ENCODE measurements at places on chromosomes 7 and 10. TPM values are rescaled to one million over a fixed set of nuclear protein-coding genes. Genes with fewer than 3 reads are reported as not detected.

Gene ZNF138
- 20.4 TPM for total RNA-seq

Gene MXI1
- total RNA-seq: 36.9 TPM

Gene BMI1
- 70.2 TPM for total RNA-seq

Gene NUTM2A
- total RNA-seq: 0.88 TPM

Gene ADRB1
- not detected for total RNA-seq

Gene ZNF804B
- total RNA-seq: not detected

Gene RPEL1
- total RNA-seq: not detected

DNA sequence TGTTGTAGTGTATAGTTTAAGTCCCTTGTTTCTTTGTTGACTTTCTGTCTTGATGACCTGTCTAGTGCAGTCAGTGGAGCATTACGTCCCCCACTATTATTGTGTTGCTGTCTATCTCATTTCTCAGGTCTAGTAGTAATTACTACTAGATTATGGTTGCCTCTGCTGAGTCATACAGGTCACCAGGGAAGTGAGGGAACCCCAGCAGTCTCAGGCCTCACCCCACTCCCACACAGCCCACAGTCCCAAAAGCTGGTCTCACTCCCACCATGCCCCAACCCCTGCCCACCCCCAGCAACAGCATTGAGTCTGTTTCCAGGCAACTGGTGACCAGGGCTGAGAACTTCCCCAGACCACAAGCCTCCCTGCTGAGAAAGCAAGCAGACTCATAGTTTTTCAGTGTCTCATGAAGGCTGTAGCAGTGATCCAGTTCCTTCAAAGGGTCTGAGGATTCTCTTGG lies 88.0 kb downstream of the PLXDC2 start:
- H3K4me3 ChIP-seq: no peak overlapping the region
- no peak for DNase-seq
- no peaks in the 10 kb centered on the region for H3K36me3 ChIP-seq
- H3K4me1 ChIP-seq: no peaks in the 10 kb centered on the region
- H3K27me3 ChIP-seq: peaks cover 3% of the 10 kb centered on the region

GRCh38 chr10:44237364-44238049 lies 147.4 kb downstream of the CXCL12 start:
- H3K27ac ChIP-seq: no peak overlapping the region
- no peak for DNase-seq
- H3K4me3 ChIP-seq: no peak overlapping the region
- no peaks in the 10 kb centered on the region for H3K36me3 ChIP-seq
- H3K27me3 ChIP-seq: peaks cover 6% of the 10 kb centered on the region
- no peaks in the 10 kb centered on the region for H3K4me1 ChIP-seq

GRCh38 chr7:43752411-43752810 lies 6.1 kb upstream of the BLVRA start:
- peaks cover 11% of the 10 kb centered on the region for H3K4me1 ChIP-seq
- H3K36me3 ChIP-seq: no peaks in the 10 kb centered on the region
- peaks cover 4% of the 10 kb centered on the region for H3K27me3 ChIP-seq
- H3K27ac ChIP-seq: no peak overlapping the region
- no peak overlapping the region for H3K4me3 ChIP-seq

DNA sequence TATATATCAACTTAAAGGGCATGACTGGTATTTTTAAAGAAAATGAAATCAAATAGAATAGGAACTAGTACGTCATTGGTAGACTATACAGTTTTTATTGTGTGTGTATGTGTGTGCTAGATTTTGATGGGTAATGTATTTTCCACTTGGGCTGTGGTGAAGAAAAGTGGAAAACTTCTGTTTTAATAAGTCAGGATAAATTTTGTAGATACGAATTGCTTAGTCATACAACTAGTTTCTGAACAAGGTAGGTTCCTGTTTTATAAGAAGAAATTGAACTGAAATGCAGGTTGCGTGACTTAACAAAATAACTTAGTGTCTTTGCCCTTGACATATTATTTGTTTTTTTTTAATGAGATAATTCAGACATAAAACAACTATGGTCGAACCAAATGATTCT lies 24.3 kb downstream of the UBN2 start:
- no peak overlapping the region for H3K27ac ChIP-seq
- no peaks in the 10 kb centered on the region for H3K27me3 ChIP-seq
- H3K36me3 ChIP-seq: peaks cover 22% of the 10 kb centered on the region
- no peaks in the 10 kb centered on the region for H3K4me1 ChIP-seq
- no peak overlapping the region for H3K4me3 ChIP-seq

- H3K27ac ChIP-seq: peak overlapping the region; percentile 98
- peak overlapping the region; percentile 92 for H3K4me3 ChIP-seq
- no peaks in the 10 kb centered on the region for H3K27me3 ChIP-seq
- peaks cover 48% of the 10 kb centered on the region for H3K4me1 ChIP-seq
These were observed 600 bp downstream of the SIRT1 start for GRCh38 chr10:67884842-67885670.

- H3K4me3 ChIP-seq: no peak overlapping the region
- H3K4me1 ChIP-seq: no peaks in the 10 kb centered on the region
- H3K27me3 ChIP-seq: no peaks in the 10 kb centered on the region
- DNase-seq: no peak
These were observed 316.2 kb upstream of the SHH start for GRCh38 chr7:156128496-156128895.

DNA sequence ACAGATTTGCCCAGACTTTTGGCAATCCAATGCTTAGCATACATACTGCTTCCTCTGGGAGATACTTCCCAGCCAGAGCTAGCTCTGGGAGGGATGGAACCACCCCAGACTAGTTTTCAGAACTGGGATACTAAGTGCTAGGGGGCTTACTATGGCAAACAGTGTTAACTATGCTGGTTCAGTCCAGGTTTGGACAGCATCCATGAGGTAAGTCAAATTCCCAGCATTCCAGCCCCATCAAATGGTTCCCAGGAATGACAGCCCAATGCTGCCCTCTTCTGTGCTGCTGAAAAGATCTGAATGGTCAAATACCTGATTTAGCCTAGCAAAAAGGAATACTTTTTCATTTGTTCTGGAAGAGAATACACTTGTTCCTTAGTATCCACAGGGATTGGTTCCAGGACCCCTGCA lies 141.7 kb upstream of the CCDC6 start:
- no peaks in the 10 kb centered on the region for H3K27me3 ChIP-seq
- no peaks in the 10 kb centered on the region for H3K4me1 ChIP-seq
- H3K27ac ChIP-seq: no peak overlapping the region
- H3K4me3 ChIP-seq: no peak overlapping the region

GRCh38 chr7:89549768-89550167 lies 604.5 kb upstream of the STEAP1 start:
- H3K36me3 ChIP-seq: no peaks in the 10 kb centered on the region
- no peak for DNase-seq
- peaks cover 3% of the 10 kb centered on the region for H3K27me3 ChIP-seq

GRCh38 chr7:2723138-2723850 lies 35.3 kb downstream of the AMZ1 start:
- no peak overlapping the region for H3K4me3 ChIP-seq
- DNase-seq: no peak
- peaks cover 22% of the 10 kb centered on the region for H3K4me1 ChIP-seq

GRCh38 chr10:20313665-20314064 lies 497.4 kb downstream of the PLXDC2 start:
- H3K36me3 ChIP-seq: no peaks in the 10 kb centered on the region
- H3K4me3 ChIP-seq: no peak overlapping the region
- DNase-seq: no peak

DNA sequence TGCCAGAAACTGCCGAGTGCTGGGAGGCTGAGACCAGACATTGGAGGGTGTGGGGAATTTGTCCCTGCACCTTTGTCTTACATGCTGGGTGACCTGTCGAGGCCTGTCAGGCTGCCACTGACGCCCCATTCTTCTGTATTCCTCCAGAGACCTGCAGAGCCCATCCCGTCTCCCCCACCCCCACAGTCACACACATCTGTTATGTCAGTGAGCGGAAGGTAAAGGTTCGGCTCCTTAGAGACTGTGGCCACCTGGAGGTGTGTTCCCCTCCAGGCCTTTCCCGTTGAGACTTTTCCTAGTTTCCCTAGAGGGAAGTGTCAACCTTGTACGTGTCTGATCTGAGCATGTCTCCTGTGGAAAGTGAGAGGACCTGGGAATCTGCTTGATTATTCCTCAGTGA lies 84.5 kb downstream of the ATXN7L1 start:
- H3K27ac ChIP-seq: no peak overlapping the region
- peaks cover 4% of the 10 kb centered on the region for H3K4me1 ChIP-seq
- H3K36me3 ChIP-seq: peaks cover 5% of the 10 kb centered on the region
- no peak for DNase-seq
- H3K27me3 ChIP-seq: no peaks in the 10 kb centered on the region

- H3K4me3 ChIP-seq: no peak overlapping the region
- no peak for DNase-seq
- H3K36me3 ChIP-seq: no peaks in the 10 kb centered on the region
- no peaks in the 10 kb centered on the region for H3K4me1 ChIP-seq
- no peaks in the 10 kb centered on the region for H3K27me3 ChIP-seq
These were observed 80.2 kb downstream of the SEMA3C start for GRCh38 chr7:80838643-80839042.

Measured in naive thymus-derived CD8-positive, alpha-beta T cell (primary cell).